ENCODE measurements at places on chromosomes 2 and 18.

DNA sequence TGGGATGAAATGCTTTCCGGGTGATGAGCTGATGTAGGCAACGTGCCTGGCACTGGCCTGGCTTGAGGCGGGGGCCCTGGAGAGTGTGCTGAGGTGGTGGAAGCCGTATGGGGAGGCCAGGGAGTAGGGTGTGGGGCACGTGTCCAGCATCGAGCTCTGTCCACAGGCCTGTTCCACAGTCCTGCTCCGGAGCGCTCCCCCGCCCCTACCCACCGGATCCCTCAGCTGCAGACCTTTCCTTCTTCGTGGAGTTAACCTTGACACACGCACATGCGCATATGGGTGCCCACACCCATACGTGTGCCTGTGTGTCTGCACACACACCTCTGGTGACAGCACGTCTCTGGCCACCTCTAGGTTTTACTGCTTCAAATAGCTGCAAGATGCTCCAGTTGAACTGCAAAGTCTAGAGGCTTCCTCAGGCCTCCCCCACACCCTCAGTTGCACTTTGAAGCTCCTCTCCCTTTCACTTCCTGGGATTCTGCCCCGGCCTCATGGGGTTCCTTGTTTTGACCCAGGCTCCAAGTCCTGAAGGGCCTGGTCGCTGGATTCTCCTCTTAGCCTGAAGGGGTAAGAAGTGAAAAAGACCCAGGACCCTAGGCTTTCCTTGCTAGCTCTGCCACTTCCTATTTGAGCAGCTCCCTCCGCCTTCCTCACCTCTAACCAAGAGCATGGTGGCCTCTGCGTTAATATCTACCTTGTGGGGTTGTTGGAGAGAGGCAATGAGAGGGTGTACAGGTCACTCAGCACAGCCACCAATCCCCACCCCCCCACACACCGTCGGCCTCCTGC, 49.5 kb downstream of the INHBB start:
- DNase-seq = no peak

GRCh38 chr18:9546468-9546867, 67.9 kb downstream of the PPP4R1 start:
- no peak for DNase-seq

DNA sequence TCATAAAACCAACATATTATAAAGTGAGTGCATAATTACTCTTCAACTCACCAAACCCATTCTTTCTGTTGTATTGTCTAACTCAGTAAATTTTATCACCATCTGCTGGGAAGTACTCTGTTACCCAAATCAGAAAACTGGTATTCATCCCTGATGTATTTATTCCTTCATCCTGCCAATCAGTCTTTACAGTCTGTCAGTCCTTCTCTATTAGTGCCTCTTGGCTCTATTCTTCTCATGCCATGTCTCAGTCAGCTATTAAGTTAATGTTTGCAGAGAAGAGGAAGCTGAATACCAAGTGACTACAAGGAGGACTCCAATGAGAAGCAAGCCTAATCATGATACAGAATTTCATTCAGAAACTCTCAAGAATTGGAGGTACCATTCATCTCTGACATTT, 631.2 kb downstream of the CPS1 start:
- no peak for DNase-seq

DNA sequence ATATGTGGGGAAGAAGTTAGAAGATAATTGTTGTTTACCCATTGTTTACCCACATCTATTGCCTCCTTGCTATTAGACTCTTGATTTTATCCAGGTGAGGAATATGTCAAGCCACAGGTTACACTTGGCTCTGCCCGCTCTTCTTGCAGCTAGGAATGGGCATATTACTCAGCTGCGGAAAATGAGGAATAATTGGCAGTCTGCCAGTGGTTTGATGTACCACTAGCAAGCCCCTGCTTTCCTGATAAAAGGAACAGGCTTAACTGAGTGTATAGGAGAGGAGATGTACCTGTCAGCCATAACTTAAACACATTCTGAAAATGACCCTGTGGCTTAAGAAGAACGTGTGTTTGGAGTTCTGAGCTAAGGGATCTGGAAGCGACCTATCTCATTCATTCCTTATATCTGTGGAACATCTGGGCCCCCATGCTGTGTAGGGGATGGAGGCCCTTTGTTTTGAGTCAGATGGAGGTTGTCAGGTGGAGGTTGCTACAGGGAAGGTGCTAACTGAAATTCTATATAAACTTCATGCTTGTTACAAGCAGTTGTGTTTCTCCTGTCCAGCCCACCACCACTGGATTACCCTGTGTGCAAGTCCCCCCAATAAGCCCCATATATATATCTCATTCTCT, 4.6 kb upstream of the FMNL2 start:
- no peak for DNase-seq

- no peak for DNase-seq
Observed at GRCh38 chr2:233174137-233174536, 77.3 kb upstream of the ATG16L1 start.

DNA sequence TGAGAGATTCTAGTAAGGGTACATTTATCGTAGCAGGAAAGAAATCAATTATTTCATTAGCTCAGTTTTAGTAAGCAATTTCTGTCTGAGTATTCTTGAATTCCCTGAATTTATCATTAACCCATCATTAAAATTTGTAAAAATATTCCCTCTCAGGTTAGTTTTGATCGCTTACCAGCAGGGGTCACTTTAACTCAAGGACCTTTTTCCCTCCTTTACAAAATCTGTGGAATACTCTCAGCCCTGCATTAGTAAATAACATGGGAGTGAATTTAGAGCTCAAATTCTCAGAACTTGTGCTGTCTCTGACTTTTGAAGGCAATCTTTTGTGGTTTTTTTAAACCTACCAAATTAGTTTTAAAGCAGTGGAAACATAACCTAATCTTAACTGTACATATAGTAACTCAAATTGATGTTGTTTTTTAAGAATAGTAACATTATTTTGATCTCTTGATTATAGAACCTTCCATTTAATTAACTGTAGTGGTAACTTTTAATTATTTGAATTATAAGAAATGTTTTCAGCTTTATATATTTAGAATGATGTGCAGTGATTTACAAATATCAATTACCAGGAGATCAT, 97.2 kb downstream of the AGPS start:
- peak; percentile 28 for DNase-seq

DNA sequence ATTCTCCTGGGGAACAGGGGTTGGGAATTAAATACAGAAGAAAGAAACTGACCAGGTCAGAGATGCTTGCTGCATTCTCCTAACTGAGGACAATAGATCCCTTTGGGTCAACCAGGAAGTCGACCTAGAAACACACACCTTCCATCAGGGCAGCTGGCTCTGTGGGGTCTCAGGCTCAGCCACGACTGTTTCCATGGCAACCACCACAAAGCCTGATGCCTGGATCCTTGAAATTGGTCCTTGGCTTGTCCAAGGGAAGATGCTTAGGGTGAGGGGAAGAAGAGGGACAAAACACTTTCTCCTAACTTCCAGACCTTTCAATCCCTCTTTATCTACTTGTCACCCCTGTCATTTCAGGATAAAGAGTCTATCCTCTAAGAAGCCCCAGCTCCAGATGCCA, 194.4 kb downstream of the ALK start:
- DNase-seq = no peak

GRCh38 chr2:11379558-11379957, 35.1 kb upstream of the ROCK2 start:
- DNase-seq = no peak

DNA sequence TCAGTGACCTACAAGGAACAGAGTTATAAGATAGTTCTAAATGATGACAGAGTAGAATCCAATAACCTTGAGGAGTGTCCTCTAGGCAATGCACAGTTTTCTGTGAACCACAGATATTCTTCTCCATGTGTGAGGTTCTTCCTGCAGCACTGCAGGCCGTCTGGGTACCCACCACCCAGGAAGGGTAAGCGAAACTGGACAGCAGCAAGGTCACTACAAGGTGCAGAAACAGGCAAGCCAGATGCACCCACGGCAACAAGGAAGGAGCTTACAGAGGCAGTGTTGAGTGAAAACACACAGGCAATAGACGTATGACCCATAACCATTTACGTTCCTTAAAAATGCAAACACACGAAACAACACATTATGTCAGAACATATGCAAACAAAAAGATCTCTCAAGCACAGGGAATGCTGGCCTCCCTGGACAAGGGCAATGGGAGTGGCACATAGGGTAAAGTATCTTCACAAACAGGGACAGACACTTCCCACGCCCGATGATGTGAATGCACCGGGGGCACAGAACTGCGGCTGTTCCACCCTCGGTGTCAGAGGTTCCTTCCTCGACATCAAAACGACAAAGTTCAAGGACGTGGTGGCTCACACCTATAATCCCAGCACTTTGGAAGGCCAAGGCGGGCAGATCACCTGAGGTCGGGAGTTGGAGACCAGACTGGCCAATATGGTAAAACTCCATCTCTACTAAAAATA, 84.1 kb downstream of the NDUFA10 start:
- no peak for DNase-seq

GRCh38 chr2:208098267-208098666, 26.1 kb downstream of the CRYGD start:
- DNase-seq = no peak

DNA sequence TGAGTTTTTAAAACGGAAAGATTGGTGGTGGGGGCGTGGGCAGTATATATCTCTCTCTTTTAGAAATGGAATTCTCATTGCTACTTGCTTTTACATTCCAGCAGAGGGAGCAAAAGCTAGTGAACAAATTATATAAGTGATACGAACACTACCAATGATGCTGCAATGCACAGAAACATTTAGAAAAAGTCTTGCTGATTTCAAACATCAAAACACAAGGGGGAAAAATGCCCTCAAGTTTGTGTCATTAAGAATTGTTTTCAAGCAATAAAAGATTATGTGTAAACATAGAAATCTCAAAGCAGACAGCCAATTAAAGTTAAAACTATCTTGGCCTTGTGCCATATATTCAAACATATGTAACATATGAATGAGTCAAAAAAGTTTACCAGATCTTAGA, 296.3 kb upstream of the KCNJ3 start:
- DNase-seq = peak; percentile 74

- peak; percentile 98 for DNase-seq
Observed at GRCh38 chr2:6909431-6910385, 7.5 kb upstream of the RNF144A start.

- no peak for DNase-seq
Observed at GRCh38 chr2:53130441-53130943, 637.1 kb upstream of the CHAC2 start.

- peak; percentile 55 for DNase-seq
Observed at GRCh38 chr2:79982445-79982844, 322.1 kb downstream of the LRRTM1 start.

GRCh38 chr2:138492160-138492559, 9.4 kb upstream of the SPOPL start:
- no peak for DNase-seq

- peak; percentile 33 for DNase-seq
Observed at GRCh38 chr2:56118474-56118873, 65.3 kb upstream of the CCDC85A start.

- DNase-seq = no peak
Observed at GRCh38 chr2:192051533-192051932, 143.2 kb downstream of the TMEFF2 start.

DNA sequence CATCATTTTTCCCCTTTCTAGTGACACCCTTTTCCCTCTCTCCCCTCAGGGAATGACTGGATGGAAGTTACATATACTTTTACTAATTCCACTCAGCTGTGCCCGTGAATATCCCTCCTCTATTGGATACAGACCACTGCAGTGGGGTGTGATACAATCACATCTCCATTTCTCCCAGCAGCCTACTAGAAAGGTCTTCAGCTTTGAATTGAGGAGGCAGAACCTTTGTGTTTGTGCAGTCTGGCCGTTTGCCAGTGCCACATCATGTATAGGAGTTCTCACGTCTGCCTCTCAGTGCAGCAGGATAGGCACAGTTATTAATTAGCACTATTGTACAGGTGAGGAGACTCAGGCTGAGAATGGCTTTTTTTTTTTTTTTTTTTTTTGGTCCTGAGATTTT, 16.4 kb downstream of the TNFRSF11A start:
- no peak for DNase-seq

GRCh38 chr2:105782646-105783045, 37.9 kb downstream of the NCK2 start:
- no peak for DNase-seq

GRCh38 chr2:241637795-241638660, 535 bp downstream of the ATG4B start:
- DNase-seq = peak; percentile 53

DNA sequence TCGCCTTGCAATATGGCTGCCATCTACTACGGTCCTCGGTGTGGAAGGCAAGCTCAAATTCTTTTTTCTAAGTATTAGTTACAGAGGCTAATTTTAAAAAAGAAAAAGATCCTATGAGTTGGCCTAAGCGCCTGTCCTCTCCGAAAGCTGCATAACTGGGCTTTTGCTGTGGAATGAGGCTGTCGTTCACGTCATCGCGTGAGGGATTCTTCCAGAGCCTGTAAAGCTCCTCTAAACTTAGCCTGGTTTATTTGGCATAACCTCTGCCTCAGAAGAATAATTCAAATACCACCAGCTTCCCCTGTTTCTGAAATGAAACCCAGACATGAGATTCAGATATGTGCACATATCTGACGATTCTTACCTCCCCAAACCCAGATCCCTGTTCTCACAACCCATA, 187.4 kb downstream of the DNER start:
- no peak for DNase-seq

DNA sequence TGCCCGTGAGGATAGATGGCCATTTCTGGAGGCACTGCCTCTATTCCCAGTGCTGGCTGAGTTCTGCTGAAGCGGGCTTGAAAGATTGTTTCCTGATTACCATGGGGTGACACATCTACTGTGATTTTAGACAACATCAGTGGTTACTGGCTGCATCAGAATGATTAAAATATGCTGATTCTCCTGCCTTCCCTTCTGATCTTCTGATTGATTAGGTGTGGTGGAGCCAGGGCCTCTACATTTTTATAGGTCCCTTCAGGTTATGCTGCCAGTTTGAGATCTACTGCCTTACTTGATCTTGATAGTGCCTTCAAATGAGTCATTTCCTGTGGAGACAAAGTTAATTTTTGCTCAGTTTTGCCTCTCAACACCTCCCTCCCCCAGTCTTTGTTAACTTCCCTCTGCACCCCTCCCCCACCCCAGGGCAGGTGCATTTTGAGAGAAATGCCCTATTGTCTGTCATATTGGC, 31.6 kb upstream of the SNORC start:
- peak; percentile 79 for DNase-seq
